Stimulated activated CD4-positive, alpha-beta T cell treated with anti-CD3 and anti-CD28 coated beads, Interleukin-4, amount 100 ng/mL, for 1 hour (primary cell): ENCODE measurements at places on chromosomes 1 and 21.

- peak; percentile 36 for DNase-seq
Observed at GRCh38 chr21:38804789-38805327, 871 bp upstream of the ETS2 start.

DNA sequence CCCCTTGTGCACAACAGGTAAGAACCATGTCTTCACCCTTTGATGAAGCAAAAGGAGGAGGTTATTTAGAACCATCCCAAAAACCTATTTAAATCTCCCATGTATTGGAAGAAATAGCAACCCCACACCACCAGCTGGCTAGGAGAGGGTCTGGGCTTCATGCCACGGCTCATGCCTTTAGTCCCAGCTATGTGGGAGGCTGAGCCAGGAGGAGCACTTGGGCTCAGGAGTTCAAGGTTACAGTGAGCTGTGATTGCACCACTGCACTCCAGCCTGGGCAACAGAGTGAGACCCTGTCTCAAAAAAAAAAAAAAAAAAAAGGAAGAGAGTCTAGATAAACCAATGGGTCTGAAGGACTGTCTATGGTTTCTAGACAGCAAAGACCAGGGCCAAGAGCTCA, 197.9 kb upstream of the COA6 start:
- DNase-seq, result no peak

- DNase-seq, result no peak
Observed at GRCh38 chr1:245311887-245312536, 157.2 kb downstream of the KIF26B start.

DNA sequence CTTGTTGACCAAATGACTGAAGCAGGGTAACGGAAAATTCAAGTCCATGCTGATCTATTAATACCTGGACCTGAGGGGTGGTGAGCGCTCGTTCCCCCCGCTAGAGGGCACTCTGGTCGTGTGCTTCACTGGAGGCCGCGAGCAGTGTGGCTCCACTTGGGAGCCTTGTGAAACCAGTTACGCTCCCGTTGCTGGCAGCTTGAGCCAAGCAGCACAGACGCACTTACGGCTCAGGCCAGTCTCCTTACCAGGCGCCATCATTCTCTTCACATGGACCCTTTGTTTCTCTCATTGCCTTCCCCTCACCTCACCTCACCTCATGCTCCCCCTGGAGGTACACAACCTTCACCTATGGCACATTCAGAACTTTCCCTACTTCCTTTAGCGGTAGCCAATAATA, 49.7 kb upstream of the TSPAN2 start:
- peak; percentile 57 for DNase-seq

- peak; percentile 38 for DNase-seq
Observed at GRCh38 chr21:42403611-42404231, at the start of gene UBASH3A. TSS of gene UBASH3A (plus strand) at chr21:42403902. CDS start at chr21:42403946, 44 bp downstream.

GRCh38 chr1:230002164-230002803, 64.8 kb upstream of the GALNT2 start:
- DNase-seq, result no peak

GRCh38 chr1:55631509-55631908, 416.3 kb upstream of the USP24 start:
- no peak for DNase-seq

- no peak for DNase-seq
Observed at GRCh38 chr1:208105756-208106155, 138.4 kb downstream of the PLXNA2 start.

DNA sequence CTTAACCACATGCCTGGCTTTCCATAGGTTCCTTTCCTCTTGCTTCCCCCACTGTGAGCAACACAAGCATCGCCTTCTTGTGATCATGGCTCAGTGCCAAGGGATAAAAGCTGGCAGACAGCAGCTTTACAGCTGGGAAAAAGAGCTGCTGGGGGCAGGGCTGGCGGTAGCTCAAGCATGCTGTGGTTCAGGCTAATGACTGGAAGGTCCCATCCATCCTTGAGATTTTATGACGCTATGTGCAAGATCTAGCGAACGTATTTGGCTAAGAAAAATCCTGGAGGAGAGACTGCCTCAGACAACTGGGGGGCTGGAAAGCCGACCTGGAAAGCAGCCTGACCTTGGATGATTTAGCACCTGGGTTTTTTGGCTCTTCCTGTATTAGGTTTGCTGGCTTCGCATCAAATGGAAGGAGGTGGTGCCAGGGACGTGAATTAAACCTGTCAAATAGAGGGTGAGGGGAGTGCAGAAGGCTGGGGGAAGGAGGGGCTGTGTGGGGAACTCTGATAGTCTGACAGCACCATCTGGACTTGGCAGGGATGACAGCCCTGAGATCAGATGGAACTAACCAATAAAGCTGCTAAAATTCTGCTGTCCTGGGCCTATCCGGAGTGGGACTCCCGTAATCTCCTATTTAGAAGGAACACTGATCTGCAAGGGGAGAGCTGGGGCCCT, 34.8 kb downstream of the ZMYND12 start:
- no peak for DNase-seq

- DNase-seq, result no peak
Observed at GRCh38 chr1:169795687-169796086, 980 bp upstream of the METTL18 start.

DNA sequence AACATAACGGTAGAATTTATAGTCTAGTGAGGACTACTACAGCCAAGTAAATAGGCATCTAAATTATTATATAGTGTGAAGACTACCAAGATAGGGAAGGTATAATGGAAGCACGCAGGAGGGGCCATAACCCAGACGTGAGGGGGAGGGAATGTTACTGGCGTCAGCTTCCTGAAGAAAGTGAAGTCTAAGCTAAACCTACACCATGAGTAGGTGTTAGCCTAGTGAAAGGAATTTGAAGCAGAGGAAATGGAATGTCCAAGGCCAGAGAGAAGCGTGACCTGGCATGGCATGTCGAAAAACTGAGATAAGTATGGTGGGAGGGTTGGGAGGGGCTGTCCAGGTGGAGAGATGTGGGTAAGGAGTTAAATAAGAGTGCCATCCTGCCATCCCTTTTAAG, 140.5 kb downstream of the SLC44A5 start:
- DNase-seq, result no peak

DNA sequence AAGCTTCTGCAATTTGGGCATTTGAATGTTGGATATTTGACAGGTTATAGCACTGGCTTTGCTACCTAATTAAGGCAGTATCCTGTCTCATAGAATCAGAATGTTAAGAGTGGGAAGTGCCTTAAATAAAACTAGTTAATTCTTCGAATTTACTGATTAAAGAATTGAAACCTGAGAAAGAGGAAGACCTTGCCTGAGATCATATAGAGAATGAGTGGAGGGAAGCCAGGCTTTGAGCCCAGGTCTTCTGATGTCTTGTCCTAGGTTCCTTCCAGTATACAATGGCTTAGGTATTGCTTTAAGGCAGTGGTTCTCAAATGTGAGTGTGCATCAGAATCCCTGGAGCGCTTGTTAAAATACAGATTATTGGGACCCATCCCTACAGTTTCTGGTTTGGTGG, 20.9 kb upstream of the SH3BGRL3 start:
- DNase-seq, result no peak

DNA sequence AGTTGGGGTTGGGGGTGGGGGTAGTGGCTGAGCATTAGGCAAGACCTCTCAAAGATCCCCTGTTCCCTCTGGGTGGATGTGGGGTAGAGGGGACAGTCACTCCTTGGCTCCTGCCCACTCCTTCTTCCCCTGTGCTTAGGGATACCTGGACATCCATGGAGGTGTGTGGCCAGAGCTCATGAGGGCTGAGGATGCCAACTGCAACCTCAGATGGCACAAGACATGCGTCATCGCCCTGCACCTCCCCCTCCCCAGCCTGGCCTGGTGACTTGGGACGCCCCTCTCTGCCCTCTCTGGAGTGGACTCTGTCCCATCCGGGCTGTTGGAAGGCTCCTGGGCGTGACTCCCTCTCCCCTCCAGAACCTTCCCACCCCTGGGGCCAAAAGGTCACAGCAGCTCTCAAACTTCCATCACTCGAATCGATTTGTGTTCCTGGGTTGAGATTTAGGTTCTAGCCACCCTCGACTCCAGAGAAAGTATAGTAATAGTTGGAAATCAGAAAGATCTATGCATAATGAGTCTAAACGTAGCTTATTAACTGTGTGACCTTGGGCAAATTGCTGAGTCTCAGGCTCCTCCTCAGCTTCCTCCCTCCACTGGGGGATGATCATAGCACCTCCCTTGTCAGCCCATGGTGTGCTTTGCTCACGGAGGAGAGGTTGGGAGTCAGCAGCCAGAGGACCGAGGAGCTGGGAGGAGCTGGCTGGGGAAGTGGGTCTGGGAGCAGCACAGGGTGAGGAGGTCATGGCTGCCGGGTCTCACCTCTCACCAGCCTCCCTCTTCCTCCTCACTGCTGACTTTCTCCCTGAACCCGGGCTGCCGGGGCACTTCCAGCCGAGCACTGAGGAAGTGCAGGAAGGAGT, 2.2 kb upstream of the PTPN7 start:
- DNase-seq, result no peak

DNA sequence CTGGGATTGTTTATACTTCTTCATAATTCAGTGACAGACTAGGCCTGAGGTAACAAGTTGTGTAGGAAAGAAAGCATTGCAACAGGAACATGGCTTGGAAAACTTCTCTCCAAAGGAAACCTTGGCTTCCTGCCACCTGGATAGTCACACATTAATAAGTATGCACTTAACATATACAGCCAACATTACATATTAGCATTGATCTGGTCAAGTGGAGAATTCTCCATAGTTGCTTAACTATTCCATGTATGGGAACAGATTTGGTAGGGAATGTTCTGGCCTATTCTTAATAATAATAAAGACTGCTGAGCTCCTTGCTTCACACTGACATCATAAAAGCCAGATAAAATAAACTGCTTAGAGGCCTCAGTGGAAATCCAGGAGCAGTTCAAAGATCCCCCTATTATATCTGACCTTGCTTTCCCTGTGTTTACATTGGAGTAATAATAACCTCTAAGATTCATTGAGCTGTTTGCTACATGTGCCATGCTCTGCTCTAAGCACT, 27.2 kb upstream of the NFIA start:
- no peak for DNase-seq

- DNase-seq, result no peak
Observed at GRCh38 chr1:30521261-30521865, 202.0 kb downstream of the MATN1 start.

GRCh38 chr1:50959303-50959912, 659 bp downstream of the FAF1 start:
- no peak for DNase-seq

DNA sequence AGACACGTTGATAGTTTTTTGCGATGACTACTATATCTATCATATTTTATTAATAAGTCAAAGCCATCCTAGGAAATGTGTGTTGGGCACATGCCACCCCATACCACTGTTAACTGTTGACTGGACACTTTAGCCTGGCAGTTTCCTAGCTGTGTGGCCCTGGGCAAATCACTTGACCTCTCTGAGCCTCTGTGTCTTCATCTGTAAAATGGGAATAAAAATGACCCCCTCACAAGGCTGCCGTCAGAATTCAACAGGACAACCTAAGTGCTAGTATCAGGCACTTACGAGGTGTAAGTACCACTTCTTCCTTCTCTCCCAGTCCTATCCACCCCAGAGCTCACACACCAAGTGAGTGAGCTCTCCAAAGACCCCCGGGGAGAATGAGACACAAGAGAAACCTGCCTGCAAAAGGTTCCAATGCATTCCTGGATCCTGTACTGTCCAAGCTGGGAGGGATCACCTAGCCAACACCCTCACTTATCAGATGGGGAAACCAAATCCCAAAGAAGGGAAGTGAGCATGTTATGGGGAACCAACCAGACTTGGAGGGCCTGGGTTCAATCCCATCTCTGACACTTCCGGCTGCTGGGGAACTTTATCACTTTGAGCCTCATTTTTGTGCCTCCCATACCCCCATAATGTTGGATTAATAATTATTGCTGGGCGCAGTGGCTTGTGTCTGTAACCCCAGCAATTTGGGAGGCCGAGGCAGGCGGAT, 24.9 kb downstream of the HSPG2 start:
- no peak for DNase-seq
